ENCODE measurements at places on chromosomes 6 and 20. TPM values are rescaled to one million over a fixed set of nuclear protein-coding genes. Genes with fewer than 3 reads are reported as not detected.
A peak's percentile ranks its signal among the peaks of the same experiment; 100 is the strongest.

DNA sequence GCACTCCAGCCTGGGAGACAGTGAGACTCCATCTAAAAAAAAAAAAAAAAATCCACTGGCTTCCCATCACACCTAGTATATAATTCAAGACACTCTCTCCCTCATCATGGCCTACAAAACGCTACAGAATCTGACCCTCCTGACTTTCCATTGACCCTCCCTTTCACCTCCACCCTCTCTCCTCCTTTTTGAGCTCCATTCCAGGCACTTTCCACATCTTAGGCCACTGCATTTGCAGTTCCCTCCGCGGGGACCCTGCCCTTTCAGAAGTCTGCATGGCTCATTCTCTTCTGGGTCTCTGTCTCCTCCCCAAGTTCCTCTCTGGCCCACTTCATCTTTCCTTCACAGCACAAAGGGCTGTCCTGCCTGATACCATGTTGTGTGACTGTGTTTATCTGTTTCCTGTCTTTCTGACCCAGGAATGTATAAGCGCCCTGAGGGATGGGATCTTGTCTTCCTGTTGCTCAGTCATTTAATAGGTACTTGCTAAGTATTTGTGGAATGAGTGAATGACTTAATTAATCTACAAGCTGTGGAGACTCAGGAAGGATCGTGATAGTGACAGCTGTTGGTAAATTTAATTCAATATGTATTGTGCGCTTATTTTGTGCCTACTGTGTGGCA is 35.2 kb downstream of the NCR2 start:
- no peak for DNase-seq

DNA sequence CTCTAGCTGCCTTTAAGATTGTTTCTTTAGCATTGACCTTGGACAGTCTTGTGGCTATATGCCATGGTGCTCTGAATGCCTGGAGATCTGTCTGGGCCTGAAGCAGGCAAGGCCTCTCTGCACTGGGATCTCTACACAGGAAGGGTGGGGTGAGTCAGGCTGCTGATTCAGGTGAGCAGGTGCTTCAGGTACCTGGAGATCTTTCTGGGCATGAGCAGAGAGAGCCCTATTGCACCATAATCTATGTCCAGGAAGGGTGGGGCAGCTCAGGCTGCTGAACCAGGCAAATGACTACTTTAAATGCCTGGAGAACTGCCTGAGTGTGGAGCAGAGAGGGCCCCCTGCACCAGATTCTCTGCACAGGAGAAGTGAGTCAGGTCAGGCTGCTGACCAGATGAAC is 94.5 kb downstream of the TPBG start:
- DNase-seq, result no peak

GRCh38 chr6:61809004-61809595 is 476.9 kb downstream of the KHDRBS2 start:
- DNase-seq, result peak; percentile 8

- DNase-seq, result no peak
These were observed 97.8 kb upstream of the MRPS10 start for GRCh38 chr6:42315259-42315990.

DNA sequence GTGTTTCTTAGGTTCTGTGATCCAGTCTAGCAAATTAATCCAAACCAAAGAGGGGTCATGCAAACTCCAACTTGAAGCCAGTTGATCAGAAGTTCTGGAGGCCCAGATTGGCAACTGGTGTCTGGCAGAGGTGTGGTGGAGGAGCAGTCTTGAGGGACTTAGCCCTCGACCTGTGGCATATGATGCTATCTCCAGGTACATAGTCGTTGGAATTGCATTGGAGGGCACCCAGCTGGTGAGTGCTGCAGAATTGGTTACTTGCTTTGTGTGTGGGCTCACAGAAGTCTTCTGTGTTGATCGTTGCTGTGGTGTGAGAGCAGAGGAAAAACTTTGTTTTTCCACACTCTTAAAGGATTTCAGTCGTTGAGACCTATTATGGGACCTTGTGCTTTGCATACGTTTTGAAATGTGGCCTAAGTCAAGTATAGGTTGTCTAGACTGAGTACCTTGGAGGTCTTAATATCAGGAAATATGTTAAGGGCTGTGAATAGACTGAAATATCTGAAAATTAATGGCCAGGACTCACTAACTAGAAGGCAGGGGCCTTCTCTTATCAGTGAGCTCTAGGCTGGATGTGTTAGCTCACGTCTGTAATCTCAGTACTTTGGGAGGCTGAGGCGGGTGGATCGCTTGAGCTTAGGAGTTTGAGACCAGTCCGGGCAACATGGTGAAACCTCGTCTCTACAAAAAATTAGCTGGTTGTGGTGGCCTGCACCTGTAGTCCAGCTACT is 7.8 kb downstream of the PANK2 start:
- DNase-seq, result no peak

DNA sequence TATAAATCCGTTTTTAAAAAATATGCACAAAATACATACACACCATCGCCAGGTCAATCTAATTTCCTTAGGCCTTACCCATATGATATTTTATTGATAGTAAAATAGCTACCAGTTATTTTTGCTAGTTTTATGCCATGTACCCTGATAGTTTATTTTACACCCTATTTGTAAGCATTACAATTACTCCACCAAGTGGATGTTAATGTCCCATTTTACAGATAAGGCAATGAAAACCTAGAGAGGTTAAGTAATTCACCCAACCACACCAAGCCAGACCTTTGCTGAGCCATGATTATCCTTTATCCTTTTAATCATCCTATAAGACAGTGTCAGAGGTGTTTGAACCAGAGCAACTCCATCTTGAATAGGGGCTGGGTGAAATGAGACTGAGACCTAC is 86.8 kb downstream of the CBLN4 start:
- DNase-seq, result no peak

DNA sequence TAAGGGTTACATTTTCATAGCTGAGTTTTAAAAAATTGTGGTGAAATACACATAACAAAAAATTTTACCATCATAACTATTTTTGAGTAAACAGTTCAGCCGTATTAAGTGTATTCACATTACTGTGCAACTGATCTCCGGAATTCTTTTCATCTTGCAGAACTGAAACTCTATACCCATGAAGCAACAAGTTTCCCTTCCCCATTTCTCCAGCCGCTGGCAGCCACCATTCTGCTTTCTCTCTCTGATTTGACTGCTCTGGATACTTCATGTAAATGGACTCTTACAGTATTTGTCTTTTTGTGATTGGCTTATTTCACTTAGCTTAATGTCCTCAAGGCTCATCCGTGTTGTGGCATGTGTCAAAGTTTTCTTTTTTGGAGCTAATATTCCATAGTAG is 341.6 kb downstream of the QKI start:
- peak; percentile 31 for DNase-seq

DNA sequence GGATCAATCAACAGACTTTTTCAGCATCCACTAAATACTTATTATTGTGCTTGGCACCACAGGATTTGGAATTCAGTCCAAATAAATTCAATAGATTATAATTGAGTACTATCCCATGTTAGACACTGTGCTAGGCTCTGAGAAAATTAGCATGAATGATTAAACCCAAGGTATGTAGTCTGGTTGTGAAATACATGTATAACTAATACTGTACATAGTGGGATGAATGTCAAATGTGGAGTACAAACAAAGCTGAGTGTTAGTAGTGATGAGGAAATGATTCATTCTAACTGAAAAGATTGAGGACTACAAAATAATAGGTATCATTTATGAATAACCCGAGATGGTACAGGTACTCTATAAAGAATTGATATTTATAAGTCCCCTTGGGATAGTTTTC is 111.9 kb upstream of the FLRT3 start:
- DNase-seq, result no peak

DNA sequence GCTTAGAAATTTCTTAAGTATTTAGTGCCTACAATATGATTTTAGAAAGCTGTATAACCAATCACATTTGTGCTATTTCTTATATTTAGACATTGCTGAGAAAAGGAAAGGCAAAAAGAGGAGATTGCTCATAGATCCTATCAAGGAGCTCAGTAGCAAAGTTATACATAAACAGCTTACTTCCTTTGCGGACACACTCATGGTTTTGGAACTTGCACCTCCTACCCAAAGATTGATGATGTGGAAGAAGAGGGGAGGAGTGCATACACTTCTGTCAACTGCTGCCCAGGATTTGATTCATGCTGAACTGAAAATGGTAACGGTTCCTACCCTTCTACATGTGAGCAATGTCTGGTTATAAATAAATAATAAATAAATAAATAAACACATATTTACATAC is 16.7 kb downstream of the RAD21L1 start:
- no peak for DNase-seq

Gene TTK
- 6.4 TPM for polyA plus RNA-seq

Gene ZNF165
- polyA plus RNA-seq, result 0.34 TPM

Gene OR2H1
- not detected for polyA plus RNA-seq

Gene ZNF451
- polyA plus RNA-seq, result 23.8 TPM

GRCh38 chr6:162943369-162943768 is 215.6 kb downstream of the PACRG start:
- DNase-seq, result no peak

Gene HTR1B
- 0.11 TPM for polyA plus RNA-seq

DNA sequence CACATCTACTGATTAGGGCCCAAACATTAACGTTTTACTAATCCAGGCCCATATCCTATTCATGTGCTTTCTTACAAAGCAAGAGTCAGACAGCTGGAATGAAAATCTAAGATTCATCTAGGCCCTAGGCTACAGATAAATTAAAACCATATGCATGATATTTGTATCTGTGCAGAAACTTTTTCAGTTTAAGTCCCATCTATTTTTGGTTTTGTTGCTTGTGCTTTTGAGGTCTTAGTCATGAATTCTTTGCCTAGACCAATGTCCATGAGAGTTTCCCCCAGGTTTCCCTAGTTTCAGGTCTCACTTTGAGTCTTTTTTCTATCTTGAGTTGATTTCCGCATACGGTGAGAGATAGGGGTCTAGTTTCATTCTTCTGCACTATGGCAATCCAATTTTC is 20.2 kb downstream of the ADNP start:
- DNase-seq, result no peak

Gene SUMO4
- polyA plus RNA-seq, result 0.53 TPM

- no peak for DNase-seq
These were observed 10.7 kb upstream of the CLPSL2 start for GRCh38 chr6:35765739-35766138.

GRCh38 chr20:62816884-62817873 is at the start of gene COL9A3:
Gene COL9A3 (plus strand): TSS chr20:62817050. CDS start chr20:62817065, 15 bp downstream.
- DNase-seq, result no peak

DNA sequence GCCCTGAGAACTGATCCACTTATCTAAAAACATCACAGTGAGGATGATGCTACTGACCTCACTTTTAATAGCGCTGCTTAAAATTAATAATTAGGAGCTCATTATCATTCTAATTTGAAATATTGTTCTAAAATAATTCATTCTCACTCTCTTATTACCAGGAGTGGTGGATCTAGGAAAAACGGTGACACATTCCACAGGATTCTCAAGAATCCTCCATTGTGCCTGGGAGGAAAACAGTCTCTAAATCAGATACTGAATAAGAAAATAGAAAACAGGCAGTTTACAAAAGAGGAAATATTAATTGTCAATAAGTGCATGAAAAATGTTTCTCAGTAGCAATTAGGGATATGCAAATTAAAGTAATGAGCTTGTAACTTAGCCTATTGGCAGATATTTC is 187.4 kb downstream of the TENT5A start:
- no peak for DNase-seq

DNA sequence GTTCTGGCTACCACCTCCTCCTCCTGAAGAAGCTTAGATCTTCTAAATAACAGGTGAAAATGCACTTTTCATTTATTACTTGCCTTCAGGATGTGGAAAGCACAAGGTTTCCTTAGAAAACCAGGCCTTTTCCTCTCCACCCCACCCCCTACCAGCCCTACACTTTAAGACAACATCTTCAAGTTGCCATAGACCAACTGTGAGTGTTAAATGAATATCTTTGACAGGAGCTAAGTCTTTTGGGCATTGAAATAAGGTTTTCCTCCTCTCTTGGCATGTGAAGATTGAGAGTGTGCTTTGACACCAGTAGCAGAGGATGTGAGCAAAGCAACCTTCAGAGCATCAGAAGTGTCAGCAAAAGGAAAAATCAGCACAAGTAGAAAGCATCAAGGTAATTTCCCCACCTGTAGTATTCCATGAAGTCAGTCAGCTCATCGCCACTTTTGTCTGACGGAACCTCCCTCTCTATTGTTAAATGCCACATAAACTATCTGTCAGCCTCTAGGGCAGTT is 532.3 kb upstream of the MMS22L start:
- no peak for DNase-seq

DNA sequence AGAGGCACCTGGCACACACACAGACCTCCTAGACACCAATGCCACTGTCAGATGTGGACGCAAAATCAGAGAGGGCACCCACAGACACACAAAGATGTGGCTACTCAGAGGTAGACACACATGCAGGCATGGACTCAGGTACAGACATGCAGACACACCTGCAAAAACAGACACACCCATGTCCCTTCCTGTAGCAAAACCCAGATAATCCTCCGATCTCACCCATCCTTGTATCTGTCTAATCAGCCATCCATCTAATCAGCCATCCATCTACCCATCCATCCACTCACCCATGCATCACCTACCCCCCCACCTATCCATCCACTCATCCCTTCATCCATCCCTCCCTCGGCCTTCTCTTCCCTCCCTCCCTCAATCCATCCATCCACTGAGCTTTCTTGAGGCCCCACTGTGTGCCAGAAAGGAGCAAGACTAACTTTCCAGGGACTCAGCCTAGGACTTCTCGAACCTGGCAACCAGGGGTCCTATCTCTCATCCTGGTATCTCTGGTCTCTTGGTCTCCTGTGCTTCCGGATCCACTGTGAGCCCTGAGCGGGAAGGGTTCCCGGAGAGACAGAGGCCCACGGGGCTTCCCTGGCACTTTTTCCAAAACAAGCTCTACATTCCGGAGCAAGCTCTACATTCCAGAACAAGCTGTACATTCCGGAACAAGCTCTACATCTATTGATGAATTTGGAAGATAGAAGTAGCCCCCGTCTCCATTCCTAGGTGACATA is 1.1 kb upstream of the TGM2 start:
- DNase-seq, result no peak

DNA sequence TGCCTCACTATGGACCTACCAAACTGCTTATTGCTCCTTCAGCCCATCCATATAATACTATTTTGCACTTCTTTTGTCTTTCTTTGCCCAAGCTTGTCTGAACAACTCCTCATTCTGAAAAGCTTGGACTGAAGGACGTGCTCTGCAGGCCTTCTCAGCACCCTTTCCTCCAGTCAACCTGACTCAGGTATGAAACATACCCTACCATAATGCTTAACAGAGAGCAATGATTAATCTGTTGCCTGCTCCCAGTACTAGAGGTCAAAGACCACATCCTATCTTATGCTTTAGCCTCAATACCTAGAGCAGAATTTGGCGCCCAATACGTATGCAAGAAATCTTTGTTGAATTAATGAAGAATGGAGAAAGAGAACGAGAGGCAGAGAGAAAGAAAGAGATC is 55.2 kb downstream of the ATXN1 start:
- DNase-seq, result no peak

DNA sequence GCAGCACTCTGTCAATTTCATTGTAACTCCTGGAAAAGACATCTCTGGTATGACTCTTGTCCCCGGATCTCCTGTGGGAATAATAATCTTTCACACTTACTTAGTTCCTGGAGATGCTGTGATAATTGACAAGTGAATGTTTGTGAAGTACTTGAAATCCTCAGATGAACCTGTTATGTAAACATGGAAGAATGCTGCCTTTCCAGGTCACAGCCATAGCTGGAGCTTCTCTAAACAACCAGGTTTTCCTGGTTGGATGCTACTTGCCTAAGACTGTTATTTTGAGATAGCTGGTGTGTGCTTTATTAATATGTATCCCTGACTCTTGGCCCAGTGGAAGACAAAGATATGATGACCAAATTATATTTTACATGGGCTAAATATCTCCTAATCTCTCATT is 228.6 kb downstream of the KCNQ5 start:
- no peak for DNase-seq

Gene ASF1A
- polyA plus RNA-seq, result 16.4 TPM

Gene RRAGD
- 109 TPM for polyA plus RNA-seq

Gene ZSCAN23
- polyA plus RNA-seq, result 6.8 TPM

Gene UNC5CL
- 3.1 TPM for polyA plus RNA-seq

Gene CRISP3
- 0.28 TPM for polyA plus RNA-seq

Gene KCNQ5
- polyA plus RNA-seq, result 0.85 TPM
